ENCODE measurements at places on chromosomes 2 and 18. TPM values are rescaled to one million over a fixed set of nuclear protein-coding genes. Genes with fewer than 3 reads are reported as not detected.
A peak's percentile ranks its signal among the peaks of the same experiment; 100 is the strongest.

GRCh38 chr18:1495387-1495786 lies 590.7 kb downstream of the ADCYAP1 start:
- no peak overlapping the region for H3K27ac ChIP-seq
- H3K27me3 ChIP-seq, result no peaks in the 10 kb centered on the region
- H3K4me3 ChIP-seq, result no peak overlapping the region
- H3K36me3 ChIP-seq, result no peaks in the 10 kb centered on the region
- DNase-seq, result no peak

- H3K4me3 ChIP-seq, result no peak overlapping the region
- peaks cover 7% of the 10 kb centered on the region for H3K4me1 ChIP-seq
- peak overlapping the region; percentile 48 for H3K27ac ChIP-seq
- H3K36me3 ChIP-seq, result no peaks in the 10 kb centered on the region
- DNase-seq, result no peak
These were observed 10.9 kb downstream of the INPP4A start for GRCh38 chr2:98455494-98455976.

KCTD18 gene
- 4.4 TPM for polyA plus RNA-seq

DNA sequence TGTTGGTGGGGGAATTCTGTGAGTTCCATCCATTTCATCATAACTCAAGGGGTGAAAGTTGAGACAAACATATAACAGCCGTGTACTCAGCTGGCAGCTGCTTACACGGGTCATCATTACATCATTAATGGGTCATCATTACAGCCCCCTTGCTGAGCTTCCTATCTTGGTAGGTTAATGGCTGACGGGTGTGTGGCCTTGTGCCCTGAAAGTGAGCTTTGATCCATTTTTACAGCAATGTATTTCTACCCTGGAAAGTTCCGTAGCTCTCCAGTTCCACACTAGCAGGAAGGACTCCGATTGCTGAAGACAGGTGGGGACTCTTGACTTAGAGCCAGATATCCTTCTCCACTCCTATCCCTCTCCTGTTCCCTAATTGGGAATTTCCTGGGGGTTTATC lies 105.2 kb upstream of the DLX2 start:
- no peak overlapping the region for H3K27ac ChIP-seq
- no peak for DNase-seq
- no peaks in the 10 kb centered on the region for H3K36me3 ChIP-seq
- no peaks in the 10 kb centered on the region for H3K27me3 ChIP-seq
- H3K4me1 ChIP-seq, result no peaks in the 10 kb centered on the region

DNA sequence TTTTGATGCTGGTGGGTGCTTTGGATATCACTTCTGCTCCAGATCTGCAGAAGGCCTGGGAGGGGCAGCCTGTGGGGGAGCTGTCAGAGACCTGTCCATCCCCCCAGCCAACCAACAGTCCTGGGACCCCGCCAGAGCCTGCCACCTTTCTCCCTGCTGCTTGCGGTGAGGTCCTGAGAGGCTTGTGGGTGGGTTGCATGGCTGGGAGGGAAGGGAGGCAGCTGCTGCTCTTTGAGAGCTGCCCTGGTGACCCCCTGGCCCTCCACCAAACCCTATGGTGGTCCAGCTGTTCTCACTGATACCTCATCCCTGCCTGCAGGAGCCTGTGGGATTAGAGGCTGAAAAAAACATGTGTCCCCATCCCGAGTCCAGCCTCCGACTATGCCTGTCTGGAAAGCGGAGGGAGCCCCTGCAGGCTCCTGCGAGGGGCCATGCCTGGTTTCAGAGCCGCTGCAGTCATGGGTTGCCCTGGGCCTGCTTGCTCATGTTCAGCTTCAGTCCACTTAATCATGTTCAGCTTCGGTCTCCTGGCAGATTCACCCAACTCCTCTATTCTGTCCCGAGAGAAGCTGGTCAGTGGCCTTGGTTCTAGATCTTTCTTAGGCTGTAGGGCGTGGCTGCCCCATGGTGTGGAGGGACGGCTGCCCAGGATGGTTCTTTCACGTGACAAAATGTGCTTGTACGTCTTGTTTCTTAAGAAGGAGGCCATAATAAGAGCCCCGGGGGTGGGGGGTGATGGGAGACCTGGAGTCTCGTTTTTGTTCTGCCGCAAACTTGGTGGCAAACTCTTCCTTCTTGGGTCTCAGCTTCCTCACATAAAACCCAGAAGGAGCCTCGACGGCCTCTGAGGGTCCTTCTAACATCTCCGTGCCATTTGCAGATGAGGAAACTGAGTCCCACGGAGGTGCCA lies 98.5 kb downstream of the CTIF start:
- no peaks in the 10 kb centered on the region for H3K27me3 ChIP-seq
- H3K4me3 ChIP-seq, result no peak overlapping the region
- no peak overlapping the region for H3K27ac ChIP-seq
- peaks cover 4% of the 10 kb centered on the region for H3K36me3 ChIP-seq
- DNase-seq, result no peak

- H3K36me3 ChIP-seq, result no peaks in the 10 kb centered on the region
- no peak for DNase-seq
- H3K27me3 ChIP-seq, result no peaks in the 10 kb centered on the region
- no peak overlapping the region for H3K4me3 ChIP-seq
These were observed 9.9 kb upstream of the RAPGEF4 start for GRCh38 chr2:172725746-172726145.

DNA sequence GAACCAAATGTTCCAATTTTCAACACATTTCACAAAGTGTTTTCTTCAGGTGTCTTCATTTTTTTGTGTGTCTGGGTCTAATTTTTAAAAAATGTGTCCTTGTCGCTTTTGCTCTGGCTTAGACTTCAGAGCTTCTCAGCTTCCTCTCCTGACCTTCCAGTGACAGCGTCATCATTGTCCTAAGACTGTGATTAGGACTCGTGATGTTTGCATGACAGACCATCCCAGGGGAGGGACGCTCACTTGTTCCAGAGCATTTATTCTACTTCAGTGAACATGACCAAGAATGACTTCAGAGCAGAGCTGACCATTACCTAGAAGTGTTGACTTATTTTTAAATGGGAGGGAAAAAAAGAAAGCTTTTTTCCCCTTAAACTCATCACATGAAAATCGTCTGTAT lies 591.9 kb downstream of the IRS1 start:
- no peak overlapping the region for H3K4me3 ChIP-seq
- no peak for DNase-seq
- H3K27ac ChIP-seq, result no peak overlapping the region
- no peaks in the 10 kb centered on the region for H3K27me3 ChIP-seq

GRCh38 chr2:61617610-61618009 lies 79.5 kb upstream of the XPO1 start:
- no peak overlapping the region for H3K4me3 ChIP-seq
- H3K36me3 ChIP-seq, result no peaks in the 10 kb centered on the region
- no peak for DNase-seq
- no peaks in the 10 kb centered on the region for H3K27me3 ChIP-seq
- H3K4me1 ChIP-seq, result no peaks in the 10 kb centered on the region

DNA sequence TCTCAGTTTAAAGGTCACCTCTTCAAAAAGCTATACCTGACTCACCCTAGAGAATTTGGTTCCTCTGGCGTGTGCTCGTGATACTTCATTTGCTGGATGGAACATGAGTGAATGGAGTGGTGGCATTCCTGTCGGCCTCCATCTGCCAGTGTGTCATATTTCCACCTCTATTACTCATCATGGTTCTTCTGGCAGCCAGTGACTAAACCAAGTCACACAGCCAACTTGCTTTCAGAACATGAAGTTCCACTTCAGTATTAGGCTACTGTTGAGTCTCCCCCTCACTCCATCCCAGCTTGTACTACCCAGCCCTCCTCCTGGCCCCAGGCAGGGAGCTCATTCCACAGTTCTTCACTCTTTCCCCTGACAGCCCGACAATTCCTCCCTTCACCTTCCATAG lies 169.8 kb downstream of the MREG start:
- no peak overlapping the region for H3K4me3 ChIP-seq
- H3K27ac ChIP-seq, result no peak overlapping the region
- H3K4me1 ChIP-seq, result no peaks in the 10 kb centered on the region
- H3K36me3 ChIP-seq, result no peaks in the 10 kb centered on the region
- DNase-seq, result no peak
- no peaks in the 10 kb centered on the region for H3K27me3 ChIP-seq

DNA sequence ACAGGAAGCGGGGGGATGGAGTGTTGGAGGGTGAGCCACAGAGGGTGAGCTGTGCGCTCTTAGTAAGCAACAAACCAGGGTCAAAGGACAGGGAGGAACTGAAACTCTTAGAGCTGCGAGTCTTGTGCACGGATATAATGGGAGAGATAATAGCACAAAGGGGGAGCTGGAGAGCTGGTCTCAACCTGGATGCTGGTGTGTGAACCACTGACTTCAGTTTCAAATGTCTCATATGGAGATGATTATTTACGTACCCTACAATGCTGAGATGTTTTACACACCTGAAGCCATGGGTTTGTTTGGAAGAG lies 35.9 kb downstream of the PTGR3 start:
- H3K27me3 ChIP-seq, result no peaks in the 10 kb centered on the region
- H3K27ac ChIP-seq, result no peak overlapping the region

CCDC74B gene
- 0.09 TPM for polyA plus RNA-seq

- no peak for DNase-seq
- no peaks in the 10 kb centered on the region for H3K27me3 ChIP-seq
- H3K4me3 ChIP-seq, result no peak overlapping the region
These were observed 411.3 kb downstream of the CMPK2 start for GRCh38 chr2:6454286-6454990.

GRCh38 chr2:12715258-12716031 lies 1.3 kb upstream of the TRIB2 start:
- peaks cover 17% of the 10 kb centered on the region for H3K4me1 ChIP-seq
- no peaks in the 10 kb centered on the region for H3K27me3 ChIP-seq
- H3K36me3 ChIP-seq, result no peaks in the 10 kb centered on the region
- H3K4me3 ChIP-seq, result peak overlapping the region; percentile 88

KCNE4 gene
- 0.19 TPM for polyA plus RNA-seq

DNA sequence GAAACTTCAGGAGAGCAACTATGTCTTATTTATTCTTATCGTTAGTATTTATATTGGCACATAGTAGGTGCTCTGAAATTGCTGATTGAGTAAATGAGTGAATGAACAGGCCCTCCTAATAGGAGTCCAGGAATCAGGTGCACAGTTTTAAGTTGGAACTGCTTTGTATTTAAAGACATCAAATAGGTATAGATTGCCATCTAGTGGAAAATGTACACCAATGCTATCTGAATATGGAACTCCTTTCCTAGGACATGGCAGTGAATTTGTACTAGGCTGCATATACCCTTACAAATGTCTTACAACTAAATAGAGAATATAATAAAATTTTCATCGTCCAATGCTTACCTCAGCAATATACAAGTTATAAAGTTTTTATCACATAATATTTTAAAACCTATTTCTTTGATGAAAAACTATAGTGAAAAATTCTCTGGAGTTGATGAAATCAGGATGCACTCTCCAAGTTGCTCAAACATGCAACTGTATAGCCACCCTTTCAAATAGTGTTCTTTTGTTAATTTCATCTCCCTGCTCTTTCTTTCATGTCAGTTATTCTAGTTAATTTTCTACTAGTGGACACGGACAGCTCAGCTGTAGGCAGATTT lies 318.9 kb upstream of the SYT4 start:
- DNase-seq, result no peak
- H3K36me3 ChIP-seq, result no peaks in the 10 kb centered on the region
- no peak overlapping the region for H3K27ac ChIP-seq
- H3K4me1 ChIP-seq, result no peaks in the 10 kb centered on the region

GRCh38 chr2:215010390-215010789 lies 128.0 kb downstream of the ABCA12 start:
- H3K27ac ChIP-seq, result no peak overlapping the region
- H3K4me1 ChIP-seq, result no peaks in the 10 kb centered on the region
- no peak for DNase-seq

DNA sequence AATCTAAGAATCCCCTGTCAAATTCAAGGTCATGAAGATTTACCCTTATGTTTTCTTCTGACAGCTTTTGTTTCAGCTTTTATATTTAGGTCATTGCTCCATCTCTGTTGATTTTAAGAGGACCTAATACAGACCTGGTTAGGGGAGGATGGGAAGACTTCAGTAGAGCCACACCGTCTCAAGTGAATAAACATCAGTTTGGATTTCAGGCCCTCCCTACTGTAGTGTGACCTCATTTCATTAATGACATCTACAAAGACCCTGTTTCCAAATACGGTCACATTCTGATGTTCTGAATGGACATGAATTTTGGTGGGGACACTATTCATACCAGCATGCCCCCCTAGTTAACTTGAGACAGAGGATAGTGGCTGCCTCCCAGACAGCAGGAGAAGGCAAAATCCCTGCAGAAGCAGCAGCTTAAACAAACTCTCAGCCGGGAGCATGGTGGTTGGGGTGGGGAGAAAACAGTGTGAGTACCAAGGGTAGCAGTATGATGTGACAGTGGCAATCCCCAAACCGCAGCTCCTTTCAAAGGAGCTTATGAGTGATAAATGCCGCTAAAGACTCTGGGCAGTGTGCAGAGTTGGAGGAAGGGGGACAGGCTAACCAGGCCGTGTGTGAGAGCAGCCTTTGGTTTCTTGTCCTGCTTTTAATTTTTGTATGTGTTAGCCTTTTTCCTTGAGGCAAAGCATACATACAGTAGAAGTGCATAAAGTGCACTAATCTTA lies 65.9 kb upstream of the TNP1 start:
- DNase-seq, result no peak
- no peak overlapping the region for H3K4me3 ChIP-seq
- H3K36me3 ChIP-seq, result no peaks in the 10 kb centered on the region
- no peak overlapping the region for H3K27ac ChIP-seq
- no peaks in the 10 kb centered on the region for H3K4me1 ChIP-seq

KLHL41 gene
- polyA plus RNA-seq, result 0.28 TPM

DNA sequence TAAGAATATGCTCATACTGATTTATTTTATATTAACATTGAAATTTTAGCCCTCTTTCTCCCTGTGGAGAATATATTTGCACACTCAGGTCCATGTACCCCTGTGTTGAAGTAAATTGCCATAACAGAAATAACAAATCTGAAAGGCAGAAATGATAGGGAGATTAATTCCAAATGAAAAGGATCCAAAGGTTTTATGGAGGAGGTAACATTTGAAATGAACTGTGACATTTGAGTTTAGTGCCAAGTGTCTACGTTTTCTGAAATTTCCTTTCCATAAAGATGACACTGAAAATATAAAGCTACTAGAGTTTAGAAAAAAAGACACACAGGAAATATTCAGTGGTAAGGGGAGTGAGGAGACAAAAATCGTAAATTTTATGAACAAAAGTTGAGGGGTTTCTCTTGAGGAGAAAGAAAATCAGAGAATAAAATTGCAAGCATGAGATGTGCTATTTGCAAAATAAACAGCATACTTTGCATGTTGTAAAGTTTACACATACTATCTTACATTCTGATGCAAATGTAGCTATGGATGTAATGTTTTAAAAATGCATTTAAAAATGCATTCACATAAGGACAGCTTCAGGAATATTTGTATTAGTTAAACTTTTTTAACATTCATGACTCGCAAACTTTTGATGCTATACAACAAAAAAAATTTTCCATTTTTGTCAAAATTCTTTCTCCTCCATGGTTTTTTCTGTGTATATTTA lies 69.5 kb downstream of the BAZ2B start:
- H3K36me3 ChIP-seq, result no peaks in the 10 kb centered on the region
- no peaks in the 10 kb centered on the region for H3K4me1 ChIP-seq
- no peak overlapping the region for H3K27ac ChIP-seq
- H3K27me3 ChIP-seq, result no peaks in the 10 kb centered on the region
- no peak for DNase-seq
- H3K4me3 ChIP-seq, result no peak overlapping the region

GRCh38 chr2:189528617-189529016 lies 52.0 kb downstream of the SLC40A1 start:
- no peaks in the 10 kb centered on the region for H3K27me3 ChIP-seq
- H3K4me1 ChIP-seq, result peaks cover 9% of the 10 kb centered on the region
- H3K27ac ChIP-seq, result no peak overlapping the region

- peaks cover 6% of the 10 kb centered on the region for H3K4me1 ChIP-seq
- no peak overlapping the region for H3K4me3 ChIP-seq
- no peak overlapping the region for H3K27ac ChIP-seq
- H3K27me3 ChIP-seq, result no peaks in the 10 kb centered on the region
- no peak for DNase-seq
- no peaks in the 10 kb centered on the region for H3K36me3 ChIP-seq
These were observed 97.4 kb downstream of the DDX1 start for GRCh38 chr2:15688924-15689568.

Measured in liver (tissue), 10 donors.